ENCODE measurements at places on chromosomes 13 and 19. TPM values are rescaled to one million over a fixed set of nuclear protein-coding genes. Genes with fewer than 3 reads are reported as not detected.
A peak's percentile ranks its signal among the peaks of the same experiment; 100 is the strongest.

Gene SLITRK1
- not detected for total RNA-seq

Gene PRR36
- 0.12 TPM for total RNA-seq

Gene KLK15
- not detected for total RNA-seq

Gene SYNE4
- 0.41 TPM for total RNA-seq

Gene DPF1
- not detected for total RNA-seq

Gene CCL25
- not detected for total RNA-seq

Gene GZMM
- 253 TPM for total RNA-seq

Gene SYNGR4
- not detected for total RNA-seq

Gene GPR4
- total RNA-seq, result 0.13 TPM

Gene C19orf73
- 2.3 TPM for total RNA-seq

Gene COX7A1
- total RNA-seq, result not detected

DNA sequence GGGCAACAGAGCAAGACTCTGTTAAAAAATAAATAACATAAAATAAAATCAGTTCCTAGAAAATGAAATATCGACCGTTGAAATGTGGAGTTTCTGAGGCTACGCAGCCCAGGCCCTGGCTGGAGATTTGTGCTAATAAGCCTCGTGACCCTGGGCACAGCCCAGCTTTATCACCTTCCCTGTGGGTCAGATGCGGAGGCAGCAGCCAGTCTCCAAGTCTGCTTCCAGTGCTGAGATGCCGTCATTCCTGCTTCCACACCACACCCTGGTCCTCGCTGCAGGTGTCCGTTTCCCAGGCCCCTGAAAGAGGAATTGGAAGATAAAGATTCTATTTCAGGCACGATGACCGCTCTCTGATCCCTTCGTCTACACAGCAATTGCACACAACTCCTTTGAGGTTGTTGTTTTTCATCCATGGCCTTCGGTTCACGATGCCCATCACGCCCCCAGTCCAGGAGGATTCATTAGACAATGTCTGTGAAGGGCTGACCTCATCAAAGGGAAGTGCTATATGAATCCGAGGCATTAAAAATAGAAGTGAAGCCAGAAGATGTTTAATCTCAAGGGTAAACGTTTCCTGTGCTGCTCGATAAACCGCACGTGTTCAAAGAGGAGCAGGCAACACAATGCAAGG lies 48.3 kb upstream of the ATP11A start:
- no peak for DNase-seq

GRCh38 chr13:110714797-110715394 lies 1.4 kb downstream of the ING1 start:
- DNase-seq, result peak; percentile 50

DNA sequence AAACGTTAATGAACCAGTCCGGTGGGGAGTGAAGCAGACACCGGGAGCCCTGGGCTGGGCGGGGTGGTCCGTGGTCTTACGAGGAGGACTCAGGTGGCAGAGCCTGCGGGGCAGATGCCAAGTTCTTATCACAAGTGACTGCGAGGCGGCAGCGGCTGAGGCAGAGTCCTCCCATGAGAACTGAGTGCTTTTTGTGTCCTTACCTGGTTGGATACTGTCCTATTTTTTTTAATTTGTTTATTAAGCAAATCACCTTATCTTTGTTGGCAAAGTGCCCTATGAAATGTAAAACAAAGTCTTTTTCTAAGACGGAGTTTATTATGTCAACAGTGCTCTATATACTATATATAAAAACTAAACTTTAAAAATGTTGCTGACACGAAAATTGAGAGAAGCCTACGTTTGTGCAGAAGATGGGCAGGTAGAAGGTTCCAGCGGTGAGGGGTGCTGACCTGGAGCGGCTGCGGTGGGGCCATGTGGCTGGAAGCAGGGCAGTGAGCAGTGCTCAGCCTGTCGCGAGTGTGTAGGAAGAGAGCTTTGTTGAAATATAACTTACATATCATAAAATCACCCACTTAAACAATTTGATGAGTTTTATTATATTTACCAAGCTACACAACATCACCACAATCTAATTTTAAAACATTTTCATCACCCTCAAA lies 82.2 kb downstream of the ATP11A start:
- no peak for DNase-seq

DNA sequence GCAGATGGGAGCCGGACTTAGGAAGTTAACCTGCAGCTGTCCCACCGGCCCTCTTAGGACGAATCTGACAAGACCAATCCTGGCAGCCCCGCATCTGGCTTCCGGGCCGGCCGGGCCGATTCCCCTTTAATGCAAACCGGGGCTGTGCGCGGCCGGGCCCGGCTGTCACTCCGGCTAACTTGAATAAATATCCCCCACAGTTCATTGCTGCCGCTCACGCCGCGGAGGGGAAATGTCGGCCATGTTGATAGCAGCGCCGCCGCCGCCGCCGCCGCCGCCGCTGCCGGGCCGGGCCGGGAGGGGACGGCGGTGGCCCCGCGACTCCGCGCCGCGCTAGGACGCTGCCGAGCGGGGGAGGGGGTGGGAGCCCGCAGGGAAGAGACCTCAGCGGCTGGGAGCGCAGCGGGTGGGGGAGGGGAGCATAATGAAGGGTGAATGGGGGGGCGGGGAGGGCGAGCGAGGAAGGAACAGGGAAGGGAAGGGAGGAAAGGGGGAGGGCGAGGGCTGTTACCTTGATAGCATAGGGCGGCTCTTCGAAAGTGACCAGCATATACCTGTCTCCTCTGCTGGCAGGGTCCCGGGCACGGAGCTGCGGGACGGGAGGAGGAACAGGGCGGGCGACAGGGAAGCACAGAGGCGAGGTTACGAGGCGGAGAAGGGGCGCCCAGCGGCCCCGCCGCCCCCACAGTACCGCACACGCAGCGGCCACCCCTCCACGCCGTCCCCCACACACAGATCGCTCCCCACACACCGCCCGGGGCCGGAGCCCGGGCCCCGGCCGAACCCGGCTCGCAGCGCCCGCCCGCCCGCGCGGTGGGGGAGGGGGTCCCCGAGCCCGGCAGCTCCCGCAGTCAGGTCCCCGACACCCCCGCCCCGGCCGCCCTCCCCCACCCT lies 1.1 kb downstream of the INTS6 start:
- peak; percentile 85 for DNase-seq

- DNase-seq, result no peak
These were observed 49.0 kb upstream of the FRY start for GRCh38 chr13:31982540-31982939.

DNA sequence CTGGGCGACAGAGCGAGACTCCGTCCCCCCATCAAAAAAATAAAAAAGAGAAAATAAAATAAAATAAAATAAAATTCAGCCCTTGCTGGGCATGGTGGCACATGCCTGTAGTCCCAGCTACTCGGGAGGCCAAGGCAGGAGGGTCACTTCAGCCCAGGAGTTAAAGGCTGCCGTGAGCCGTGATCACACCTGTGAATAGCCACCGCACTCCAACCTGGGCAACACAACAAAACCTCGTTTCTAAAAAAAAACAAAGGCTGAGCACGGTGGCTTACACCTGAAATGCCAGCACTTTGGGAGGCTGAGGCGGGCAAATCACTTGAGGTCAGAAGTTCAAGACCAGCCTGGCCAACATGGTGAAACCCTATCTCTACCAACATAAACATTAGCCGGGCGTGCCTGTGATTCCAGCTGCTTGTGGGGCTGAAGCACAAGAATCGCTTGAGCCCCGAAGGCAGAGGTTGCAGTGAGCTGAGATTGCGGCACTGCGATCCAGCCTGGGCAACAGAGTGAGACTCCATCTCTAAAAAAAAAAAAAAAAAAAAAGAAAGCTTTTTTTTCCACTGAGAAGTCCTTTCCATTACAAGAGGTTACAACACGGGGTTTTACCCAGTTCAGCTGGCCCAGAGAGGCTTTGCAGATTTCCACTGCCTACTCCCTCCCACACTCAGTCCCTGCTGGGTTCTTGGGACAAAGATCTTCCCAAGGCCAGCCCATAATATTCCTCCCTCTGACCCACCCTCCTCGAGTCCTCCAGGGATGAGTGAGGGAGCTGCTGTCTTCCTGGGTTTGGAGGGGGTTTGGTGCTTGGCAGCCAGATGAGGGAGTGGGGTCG lies 6.4 kb downstream of the ANGPTL4 start:
- no peak for DNase-seq

GRCh38 chr19:5113633-5114586 lies 145.0 kb downstream of the KDM4B start:
- DNase-seq, result no peak

- DNase-seq, result no peak
These were observed at the start of gene NLRP7 for GRCh38 chr19:54947381-54947780. Gene NLRP7, minus strand, starts transcription at chr19:54947530.

- no peak for DNase-seq
These were observed at the start of gene KLK8 for GRCh38 chr19:51001515-51001914. Gene KLK8, minus strand, starts transcription at chr19:51001604. Its CDS starts 437 bp downstream, at chr19:51001167.

DNA sequence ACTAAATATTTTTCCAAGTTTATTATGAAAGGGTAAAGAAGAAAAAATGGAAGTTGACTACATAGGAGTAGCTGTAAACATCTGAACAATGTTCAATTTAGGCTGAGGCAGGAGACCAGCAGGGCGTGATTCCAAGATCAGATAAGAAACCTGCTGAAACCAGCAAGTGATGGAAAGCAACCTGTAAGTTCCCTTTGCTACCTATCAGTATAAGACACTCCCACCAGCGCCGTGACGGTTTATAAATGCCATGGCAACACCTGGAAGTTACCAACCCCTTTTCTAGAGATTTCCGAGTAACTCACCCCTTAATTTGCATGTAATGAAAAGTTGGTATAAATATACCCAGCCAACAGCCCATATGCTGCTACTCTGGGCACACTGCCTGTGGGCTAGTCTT lies 1.1 kb upstream of the ZNF45 start:
- DNase-seq, result peak; percentile 2

DNA sequence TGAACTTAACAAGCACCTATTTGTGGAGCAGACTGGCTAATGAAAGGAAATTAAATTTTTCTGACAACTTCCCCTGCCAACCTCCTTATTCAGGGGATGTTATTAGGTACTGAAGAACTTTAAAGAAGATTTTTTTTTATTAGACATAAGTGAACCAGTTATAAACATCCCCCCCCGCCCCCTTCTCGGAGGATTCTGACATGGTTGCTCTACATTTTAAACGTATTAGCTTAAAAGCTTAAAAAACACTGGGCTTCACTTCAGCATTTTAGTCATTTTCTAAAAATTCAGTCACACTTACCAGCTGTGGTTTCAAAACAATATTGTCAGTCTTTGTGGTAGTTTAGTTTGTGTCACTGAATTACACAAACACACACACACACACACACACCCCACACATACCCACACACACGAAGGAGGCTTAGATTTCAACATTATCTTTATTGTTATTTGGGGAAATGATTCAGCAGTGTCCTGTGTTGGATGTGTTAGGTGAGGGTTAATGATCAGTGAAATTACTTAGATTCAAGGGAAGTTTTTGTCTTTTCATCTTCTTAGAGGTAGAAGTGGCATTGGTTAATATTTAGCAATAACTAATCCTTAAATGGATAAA lies 145.7 kb downstream of the PCCA start:
- DNase-seq, result no peak

DNA sequence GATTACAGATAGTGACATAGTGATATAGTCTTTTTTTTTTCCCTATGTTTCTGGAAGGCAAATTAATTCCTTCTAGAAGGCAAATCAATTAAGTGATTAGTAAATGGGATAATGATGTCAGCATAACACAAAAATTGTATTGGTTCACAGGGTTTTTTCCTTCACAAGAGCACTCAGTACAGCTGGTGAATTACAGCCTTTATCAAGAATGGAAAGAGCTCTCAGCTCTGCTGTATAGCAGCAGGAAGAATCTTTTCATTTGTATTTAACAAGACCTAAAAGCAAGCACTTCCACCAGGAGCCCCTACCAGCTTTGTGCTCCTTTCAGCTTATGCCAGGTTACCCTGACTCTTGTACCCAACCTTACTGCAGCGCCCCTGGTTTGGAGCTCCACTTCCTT lies 90.8 kb downstream of the SERP2 start:
- DNase-seq, result no peak

DNA sequence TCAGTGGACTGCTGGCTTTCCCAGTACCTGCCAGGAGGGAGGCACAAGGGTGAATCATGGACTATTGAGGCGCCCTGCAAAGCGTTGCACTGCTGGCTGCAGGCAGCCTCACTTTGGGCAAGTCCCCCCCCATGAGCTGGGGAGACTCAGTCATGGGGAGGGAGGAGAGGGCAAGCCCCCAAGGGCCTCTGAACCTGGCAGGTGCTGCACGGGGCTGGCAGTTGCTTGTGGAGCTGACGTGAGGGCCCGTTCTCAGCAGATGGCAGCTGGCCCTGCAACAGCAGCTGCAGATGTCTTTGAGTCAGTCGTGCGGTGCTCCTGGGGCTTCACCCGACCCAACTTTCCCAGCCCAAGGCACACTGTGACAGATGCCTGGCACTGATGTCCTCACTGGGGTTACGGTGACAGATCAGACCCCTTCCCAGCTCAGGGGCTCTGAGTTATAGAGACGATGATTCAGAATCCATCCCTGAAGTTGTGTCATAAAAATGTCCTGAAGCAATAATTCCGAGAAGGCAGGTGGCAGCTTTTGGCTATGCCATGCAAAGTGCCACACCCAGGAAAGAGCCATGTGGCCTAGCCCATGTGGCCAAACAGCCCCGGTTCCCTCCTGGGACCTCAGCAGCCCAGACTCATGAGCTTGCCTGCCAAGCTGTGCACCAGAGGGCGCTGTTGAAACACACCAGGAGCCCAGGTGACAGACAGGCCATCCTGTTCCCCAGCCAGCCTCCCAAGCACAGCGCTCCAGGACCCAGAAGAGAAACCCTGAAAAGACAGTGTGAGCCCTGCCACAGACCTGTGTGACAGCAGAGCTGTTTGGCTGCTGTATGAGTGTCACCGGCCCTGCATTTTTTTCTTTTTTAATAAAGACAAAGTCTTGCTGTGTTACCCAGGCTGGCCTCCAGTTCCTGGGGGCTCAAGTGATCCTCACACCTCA lies 53.6 kb upstream of the LDLR start:
- DNase-seq, result peak; percentile 80

- DNase-seq, result no peak
These were observed 73.7 kb upstream of the IPO5 start for GRCh38 chr13:97879646-97880310.

DNA sequence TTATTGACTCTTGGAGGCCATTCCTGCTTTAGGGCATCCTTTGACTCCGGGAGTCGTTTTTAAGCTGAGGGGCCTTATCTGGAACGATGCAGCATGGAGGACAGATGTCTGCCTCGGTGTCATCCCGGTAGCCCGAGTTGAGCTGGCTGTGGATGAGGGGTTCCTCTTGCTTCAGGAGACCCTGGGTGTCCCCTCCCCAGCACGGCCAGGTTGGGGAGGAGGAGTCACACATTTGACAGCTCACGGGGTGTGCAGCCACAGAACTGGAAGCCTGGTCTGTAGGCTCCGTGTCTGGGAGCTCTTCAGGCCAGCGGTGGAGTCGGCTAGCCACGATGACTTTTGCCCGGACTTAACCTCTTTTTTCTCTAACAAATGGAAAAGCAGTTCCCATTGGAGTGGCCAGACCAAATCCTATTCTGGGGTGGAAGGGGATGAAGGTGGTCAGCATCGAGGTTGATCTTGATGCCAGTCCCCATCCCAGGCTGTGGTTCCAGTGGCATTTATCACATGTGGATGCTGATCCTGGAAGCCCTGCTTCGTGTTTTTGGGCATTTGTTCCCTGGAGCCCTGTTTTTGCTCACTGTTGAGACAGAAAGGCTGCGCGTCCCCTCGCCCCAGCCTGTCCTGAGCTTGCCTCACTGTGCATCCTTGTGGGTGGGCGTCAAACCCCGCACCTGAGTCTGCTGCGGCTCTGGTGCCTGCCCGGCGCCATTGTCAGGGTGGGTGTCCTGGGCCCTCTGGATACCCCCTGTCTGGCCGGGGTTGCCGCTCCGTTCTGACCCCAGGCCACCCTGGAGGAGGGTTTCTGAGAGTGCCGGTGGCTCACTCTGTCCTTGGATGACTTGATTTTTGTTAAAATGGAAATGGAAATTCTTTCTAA lies 12.0 kb downstream of the TFDP1 start:
- DNase-seq, result no peak

GRCh38 chr19:58579473-58580142 lies 6.5 kb upstream of the MZF1 start:
- no peak for DNase-seq

GRCh38 chr13:113937527-113938180 lies 36.2 kb downstream of the C13orf46 start:
- DNase-seq, result no peak

Measured in natural killer cell (primary cell).